ENCODE measurements at places on chromosomes 12 and 14. TPM values are rescaled to one million over a fixed set of nuclear protein-coding genes. Genes with fewer than 3 reads are reported as not detected.

SYCP3 gene
- 0.08 TPM for total RNA-seq

PLA2G1B gene
- total RNA-seq = not detected

RERG gene
- total RNA-seq = 0.05 TPM

LYZ gene
- 4.6 TPM for total RNA-seq

CD69 gene
- total RNA-seq = not detected

SERPINA1 gene
- 3.0 TPM for total RNA-seq

TAS2R8 gene
- not detected for total RNA-seq

CLEC1A gene
- total RNA-seq = not detected

AKAP3 gene
- total RNA-seq = 0.53 TPM

NEUROD4 gene
- not detected for total RNA-seq

TMPRSS12 gene
- not detected for total RNA-seq

TAS2R10 gene
- total RNA-seq = not detected

BCL11B gene
- 0.11 TPM for total RNA-seq

CCDC177 gene
- not detected for total RNA-seq

IGF1 gene
- total RNA-seq = not detected

ZDHHC22 gene
- total RNA-seq = not detected

FITM1 gene
- 0.37 TPM for total RNA-seq

RHNO1 gene
- total RNA-seq = 34.0 TPM

DNAI7 gene
- 0.23 TPM for total RNA-seq

DACT1 gene
- 2.8 TPM for total RNA-seq

KRT73 gene
- not detected for total RNA-seq

TCL1B gene
- total RNA-seq = not detected
